ENCODE measurements at places on chromosomes 13 and 19.

GRCh38 chr13:21538753-21539152 is 65.2 kb downstream of the MICU2 start:
- DNase-seq, result no peak

- DNase-seq, result no peak
Measured at GRCh38 chr13:26508885-26509284, 48.6 kb upstream of the WASF3 start.

GRCh38 chr13:109389892-109390345 is 396.5 kb downstream of the IRS2 start:
- no peak for DNase-seq

DNA sequence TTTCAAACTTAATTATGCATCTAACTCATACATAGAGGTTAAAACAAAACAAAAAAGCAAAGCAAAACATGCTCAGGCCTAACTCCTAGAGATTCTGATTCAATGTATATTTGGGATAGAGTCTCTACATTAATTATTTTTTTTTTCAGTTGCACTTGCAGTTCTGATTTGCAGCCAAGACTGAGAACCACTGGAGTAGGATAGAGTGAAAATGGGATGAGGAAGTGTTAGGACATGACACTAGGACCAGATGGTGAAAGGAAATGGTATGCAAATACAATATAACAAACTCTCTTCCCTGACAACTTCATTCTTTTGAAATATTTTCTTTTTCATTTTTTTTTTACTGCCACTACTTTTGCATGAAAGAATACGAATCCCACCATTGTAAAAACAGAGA is 1.8 kb downstream of the CCDC122 start:
- DNase-seq, result no peak

DNA sequence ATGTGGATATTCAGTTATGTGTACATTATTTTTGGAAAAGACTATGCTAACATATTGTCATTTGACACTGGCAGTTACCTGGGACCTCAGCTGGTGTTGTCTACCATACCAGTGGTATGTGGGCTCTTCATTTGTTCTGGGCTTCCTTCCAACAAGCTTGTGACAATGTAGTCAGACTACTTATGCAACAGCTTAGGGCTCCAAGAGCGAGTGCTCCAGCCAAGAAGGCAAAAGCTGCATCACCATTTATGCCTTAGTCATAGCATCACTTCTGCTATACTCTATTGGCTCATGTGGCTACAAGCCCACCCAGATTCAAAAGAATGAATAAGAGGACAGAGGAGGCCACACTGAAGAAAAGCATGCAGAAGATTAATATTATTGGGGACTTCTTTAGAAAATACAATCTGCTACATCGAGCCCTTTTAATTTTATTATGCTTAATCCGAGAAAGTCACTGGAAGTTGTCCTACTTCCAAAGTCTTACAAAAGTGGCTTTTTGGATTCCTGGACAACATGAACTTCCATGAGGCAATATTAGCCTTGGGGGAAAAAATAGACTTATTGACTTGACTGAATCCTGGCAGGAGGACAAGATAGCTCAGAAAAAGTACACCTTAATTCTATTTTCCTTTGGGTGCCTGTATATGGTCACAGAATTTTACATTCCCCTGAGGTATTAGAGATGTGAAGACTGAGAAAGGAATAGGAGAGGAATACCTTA is 529.4 kb upstream of the HTR2A start:
- no peak for DNase-seq

DNA sequence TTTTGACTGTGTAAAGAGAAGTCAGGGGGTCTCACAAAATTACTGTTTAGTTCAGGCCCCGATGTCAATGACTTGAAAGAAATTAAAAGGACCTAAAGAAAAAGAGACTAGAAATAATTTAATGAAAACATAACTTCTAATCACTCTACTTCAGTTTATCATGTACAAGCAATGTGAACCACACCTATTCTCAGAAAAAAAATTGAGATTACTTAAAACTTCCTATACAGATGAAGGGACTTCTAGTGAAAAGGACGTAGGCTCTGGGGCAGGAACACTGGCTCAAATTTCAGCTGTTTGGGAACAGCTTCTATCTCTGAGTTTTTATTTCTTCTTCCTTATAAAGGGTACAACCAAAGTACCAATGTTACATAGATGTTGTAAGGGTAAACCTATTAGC is 38.0 kb downstream of the TPT1 start:
- no peak for DNase-seq

- DNase-seq, result no peak
Measured at GRCh38 chr19:5969476-5969875, 8.5 kb downstream of the RANBP3 start.

- no peak for DNase-seq
Measured at GRCh38 chr13:111329641-111330040, 9.2 kb downstream of the TEX29 start.

DNA sequence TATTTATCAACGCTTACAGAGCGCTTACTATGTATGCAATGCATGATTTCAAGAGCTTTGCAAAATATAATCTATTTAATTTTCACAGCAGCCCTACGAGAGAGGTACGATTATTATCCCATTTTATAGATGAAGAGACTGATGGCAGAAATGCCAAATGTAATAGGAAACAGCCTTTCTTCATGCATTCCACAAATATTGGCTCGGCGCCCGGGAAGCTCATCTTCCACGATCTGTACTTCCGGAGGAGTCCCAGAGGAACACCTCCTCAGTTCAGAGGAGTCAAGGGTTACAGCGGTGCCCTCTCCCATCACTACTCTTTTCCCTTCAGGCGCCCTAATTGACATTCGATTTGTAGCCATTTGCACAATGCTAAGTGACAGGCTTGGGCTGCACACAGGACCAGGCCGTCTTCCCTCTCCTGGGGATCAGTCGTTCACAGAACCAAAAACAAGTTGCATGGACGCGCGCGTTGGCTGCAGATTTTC is 1.1 kb upstream of the ARHGAP35 start:
- DNase-seq, result no peak
